Upper lobe of left lung (tissue), 6 donors: ENCODE measurements at places on chromosomes 3 and 15. TPM values are rescaled to one million over a fixed set of nuclear protein-coding genes. Genes with fewer than 3 reads are reported as not detected.

BDH1 gene
- 18.9 TPM for total RNA-seq

PSTPIP1 gene
- 37.0 TPM for total RNA-seq

UBA7 gene
- 118 TPM for total RNA-seq

SERINC4 gene
- total RNA-seq: not detected

GRAMD2A gene
- total RNA-seq: 30.4 TPM

MASP1 gene
- 1.4 TPM for total RNA-seq

GRCh38 chr3:39277893-39278615 is 1.8 kb downstream of the CX3CR1 start:
- DNase-seq: no peak

ANKDD1A gene
- total RNA-seq: 4.8 TPM

- DNase-seq: no peak
Observed at GRCh38 chr15:63554337-63554927, 42.8 kb upstream of the FBXL22 start.

DNA sequence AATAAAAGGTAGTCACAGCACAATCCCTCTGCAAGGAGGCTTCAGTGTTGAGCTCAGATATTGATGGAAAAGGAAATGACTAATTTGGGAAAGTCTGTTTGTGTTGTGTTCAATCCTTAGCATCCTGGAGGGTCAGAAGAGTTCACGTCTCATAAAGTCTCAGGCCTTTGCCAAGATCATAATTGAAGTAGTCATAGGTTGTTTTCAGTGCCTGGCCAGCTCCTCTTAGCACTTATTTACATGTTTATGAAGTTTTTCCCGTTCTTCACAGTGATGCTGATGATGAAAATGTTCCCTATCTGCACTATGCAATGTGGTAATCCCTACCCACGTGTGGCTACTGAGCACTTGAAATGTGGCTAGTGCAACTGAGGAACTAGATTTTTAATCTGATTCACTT is 61.6 kb upstream of the TGFBR2 start:
- DNase-seq: no peak

- DNase-seq: no peak
Observed at GRCh38 chr3:110624576-110624975, 447.0 kb upstream of the NECTIN3 start.

DNA sequence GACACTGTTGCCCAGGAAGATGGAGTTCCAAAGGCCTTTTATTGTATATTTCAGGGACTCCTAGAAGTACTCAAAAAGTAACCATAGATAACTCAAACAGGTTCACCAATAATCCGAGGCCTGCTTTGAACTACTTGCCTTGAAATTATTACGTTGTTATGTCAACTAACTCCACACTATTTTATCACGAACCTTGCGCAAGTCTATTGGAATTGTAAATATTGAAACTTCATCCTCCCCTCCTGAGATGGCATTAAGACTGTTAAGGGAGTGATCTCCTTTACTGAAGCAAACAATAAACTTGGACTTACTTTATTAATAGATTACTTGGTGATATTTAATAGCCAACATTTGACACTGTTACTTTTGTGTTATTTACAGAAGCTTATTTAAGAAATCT is 199.6 kb upstream of the GADL1 start:
- no peak for DNase-seq

DNA sequence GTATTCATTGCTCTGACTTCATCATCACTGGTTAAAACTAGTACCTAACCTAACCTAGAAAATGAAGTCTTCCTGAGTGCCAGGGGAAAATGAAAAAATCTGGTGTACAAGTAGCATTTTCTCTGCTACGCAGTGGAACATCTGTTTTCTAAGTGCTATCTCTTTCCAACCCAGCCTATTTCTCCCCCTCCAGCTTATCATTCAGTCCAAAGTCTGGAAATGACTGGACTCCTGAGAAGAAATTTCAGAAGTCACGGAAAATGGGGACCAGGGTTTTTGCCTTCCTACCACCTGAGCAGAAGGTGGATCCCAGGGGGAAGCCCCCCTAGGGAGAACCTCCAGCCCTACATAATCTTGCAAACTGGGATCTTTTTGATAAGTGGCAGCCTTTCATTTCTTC is 9.6 kb upstream of the GLCE start:
- DNase-seq: no peak

DNA sequence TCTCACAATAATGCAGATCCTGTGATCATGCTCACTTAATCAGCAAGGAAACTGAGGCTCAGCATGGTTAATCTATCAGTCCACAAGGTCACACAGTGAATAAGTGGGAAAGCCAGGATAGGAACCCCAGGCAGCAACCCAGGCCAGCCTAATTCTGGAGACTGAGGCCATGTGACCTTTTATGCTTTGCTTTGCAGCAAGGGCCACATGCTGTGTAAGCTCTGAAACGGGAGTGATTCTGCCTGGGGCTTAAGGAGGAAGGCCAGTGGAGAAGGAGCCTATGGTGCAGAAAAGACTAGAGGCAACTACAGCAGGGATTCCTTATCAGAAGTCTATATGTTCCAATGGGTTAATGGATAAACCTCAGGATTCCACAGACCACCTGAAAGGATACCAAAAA is 157.6 kb upstream of the PPP2R3A start:
- no peak for DNase-seq

DNA sequence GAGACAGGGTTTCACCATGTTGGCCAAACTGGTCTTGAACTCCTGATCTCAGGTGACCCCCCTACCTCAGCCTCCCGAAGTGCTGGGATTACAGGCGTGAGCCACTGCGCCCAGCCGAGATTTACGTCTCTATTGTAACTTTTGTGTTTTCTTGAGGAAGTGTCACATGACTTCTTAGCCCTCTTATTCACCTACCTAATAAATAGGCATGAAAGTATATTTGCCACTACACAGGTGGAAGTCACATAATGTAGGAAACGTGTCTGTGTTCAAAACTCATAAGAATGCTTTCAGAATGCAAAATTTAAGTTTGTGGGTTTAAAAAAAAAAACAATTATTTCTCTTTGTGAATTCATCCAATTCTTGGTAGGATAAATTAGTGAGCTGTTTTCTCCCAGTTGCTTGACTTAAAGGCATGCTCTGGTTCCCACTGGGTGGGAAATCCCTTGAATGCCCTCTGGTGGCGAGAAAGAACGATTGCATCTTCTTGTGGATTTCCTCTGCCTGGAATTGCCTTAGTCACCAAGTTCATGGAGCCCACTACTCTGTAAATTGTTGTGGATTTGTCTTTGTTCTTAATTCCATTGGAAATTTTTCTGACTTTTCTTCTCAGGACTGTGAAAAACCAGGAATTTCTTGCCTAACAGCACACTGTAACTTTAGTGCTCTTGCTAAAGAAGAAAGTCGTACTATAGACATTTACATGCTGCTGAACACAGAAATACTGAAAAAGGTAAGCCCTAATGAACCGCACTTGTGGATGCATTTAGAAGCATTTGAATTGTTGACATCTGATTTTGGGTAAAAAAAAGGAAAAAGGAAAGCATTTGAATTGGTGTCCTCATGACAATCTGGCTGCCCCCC is 82.2 kb upstream of the CTDSPL start:
- no peak for DNase-seq

DNA sequence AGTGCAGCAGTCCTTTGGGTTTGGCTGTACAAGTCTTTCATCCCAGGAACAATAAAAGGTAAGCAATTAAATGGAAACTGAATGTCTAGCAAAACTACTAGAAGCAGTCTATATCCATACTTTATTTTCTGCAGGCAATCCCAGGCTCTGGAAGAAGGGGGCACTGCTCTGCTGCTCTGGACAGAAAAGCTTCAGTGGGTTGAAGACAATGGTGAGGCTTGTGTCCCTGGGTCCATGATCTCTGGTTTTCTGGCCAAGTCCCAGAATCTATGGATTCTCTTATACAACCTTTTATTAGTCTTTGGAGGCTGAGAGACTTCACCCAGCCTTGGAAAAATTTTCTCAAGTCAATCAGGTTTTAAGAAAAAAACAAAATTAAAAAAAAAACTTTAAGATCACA is 35.6 kb downstream of the SCAP start:
- no peak for DNase-seq

TMCO5A gene
- not detected for total RNA-seq

CHRNA3 gene
- total RNA-seq: 0.34 TPM

C3orf80 gene
- 0.30 TPM for total RNA-seq

DNA sequence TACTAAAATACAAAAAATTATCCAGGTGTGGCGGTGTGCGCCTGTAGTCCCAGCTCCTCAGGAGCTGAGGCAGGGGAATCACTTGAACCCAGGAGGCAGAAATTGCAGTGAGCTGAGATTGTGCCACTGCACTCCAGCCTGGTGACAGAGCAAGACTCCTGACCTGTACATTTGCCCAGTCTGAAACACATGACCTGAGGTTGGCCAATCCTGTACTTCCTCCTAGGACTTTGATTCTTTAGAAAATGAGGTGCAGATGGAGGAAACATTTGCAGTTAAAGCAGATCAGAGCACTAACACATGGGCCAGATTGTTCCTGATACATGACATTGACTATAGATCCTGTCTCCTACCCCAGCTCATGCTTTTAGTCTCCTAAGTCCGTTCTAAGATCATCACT is 28.9 kb upstream of the LPP start:
- DNase-seq: no peak

- DNase-seq: no peak
Observed at GRCh38 chr3:3446251-3446650, 266.8 kb upstream of the CRBN start.
